ENCODE measurements at places on chromosomes 4 and X. TPM values are rescaled to one million over a fixed set of nuclear protein-coding genes. Genes with fewer than 3 reads are reported as not detected.

GRCh38 chrX:19879735-19880378 is 7.5 kb downstream of the SH3KBP1 start:
- peak; percentile 17 for DNase-seq
- H3K27ac ChIP-seq, result no peak overlapping the region
- H3K27me3 ChIP-seq, result no peaks in the 10 kb centered on the region

DNA sequence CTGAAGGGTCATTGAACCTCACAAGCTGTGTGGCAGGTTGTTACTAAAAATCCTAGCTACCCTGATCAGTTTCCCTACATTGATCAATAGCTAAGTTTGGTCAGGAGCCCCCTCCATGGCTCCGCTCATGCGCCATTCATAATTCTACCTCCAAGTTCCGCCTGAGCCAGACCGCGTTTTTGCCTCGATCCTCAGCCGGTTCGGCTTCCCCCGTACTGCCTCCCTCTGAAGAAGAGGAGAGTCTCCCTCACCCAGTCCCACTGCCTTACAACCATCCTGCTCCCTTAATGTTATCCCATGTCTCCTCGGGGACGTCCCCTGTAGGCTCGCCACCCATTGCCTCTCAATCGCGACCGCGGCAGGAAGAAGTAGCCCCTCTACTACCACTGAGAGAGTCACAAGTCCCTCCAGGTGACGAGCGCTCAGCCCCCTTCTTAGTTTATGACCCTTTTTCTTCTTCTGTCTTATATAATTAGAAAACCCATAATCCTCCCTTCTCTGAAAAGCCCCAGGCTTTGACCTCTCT is 158.2 kb downstream of the DEFB131A start:
- H3K27ac ChIP-seq, result no peak overlapping the region
- no peak overlapping the region for H3K4me3 ChIP-seq
- peaks cover 51% of the 10 kb centered on the region for H3K4me1 ChIP-seq
- DNase-seq, result no peak
- no peaks in the 10 kb centered on the region for H3K36me3 ChIP-seq

DNA sequence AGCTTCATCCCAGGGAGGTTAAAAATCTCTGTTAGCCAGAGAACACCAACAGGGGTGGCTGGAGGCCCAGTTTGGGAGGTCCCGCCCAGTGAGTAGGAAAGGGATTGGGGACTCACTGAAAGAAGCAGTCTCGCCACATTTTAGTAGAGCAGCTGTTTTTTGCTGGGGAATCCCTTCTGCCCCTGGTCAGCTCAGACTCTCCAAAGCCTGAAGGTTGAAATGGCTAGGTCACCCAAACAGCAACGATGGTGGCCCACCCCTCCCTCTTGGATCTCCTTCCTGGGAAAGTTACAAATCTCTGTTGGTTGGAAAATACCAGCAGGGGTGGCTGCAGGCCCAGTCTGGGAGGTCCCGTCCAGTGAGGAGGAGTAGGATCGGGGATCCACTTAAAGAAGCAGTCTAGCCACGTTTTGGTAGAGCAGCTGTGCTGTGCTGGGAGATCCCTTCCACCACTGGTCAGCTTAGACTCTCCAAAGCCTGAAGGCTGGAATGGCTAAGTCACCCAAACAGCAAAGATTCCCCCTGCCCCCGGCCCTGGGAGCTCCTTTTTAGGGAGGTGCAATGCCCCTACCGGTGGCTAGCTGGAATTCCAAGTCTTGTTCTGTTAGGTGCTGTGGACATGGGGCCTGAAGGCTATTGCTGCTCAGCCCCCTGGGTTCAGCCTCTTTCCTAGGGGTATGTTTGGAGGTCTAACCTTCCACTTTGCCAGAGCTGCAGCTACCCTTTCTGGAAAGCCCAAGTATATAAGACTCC is 40.0 kb upstream of the TEX13A start:
- no peaks in the 10 kb centered on the region for H3K27me3 ChIP-seq
- H3K27ac ChIP-seq, result no peak overlapping the region
- no peaks in the 10 kb centered on the region for H3K36me3 ChIP-seq

DNA sequence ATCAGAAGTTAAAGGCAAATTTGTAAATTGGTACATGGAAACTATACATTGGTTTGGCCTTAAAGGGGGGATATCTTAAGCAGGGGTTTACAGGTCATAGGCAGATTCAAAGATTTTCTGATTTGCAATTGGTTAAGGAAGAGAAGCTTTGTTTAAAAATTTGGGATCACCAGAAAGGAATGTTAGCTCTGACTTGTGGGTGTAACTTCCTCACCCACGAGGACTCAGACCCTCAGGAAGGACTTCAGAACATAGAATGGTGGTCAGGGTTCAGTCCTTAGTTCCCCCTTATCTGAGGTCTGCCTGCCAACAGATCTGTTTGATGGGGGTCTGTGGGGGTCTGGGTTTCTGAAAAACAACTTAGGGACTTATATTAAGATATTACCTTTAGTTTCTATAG is 427.4 kb upstream of the DIPK2B start:
- no peak for DNase-seq
- no peak overlapping the region for H3K4me3 ChIP-seq
- H3K27ac ChIP-seq, result no peak overlapping the region
- H3K4me1 ChIP-seq, result peaks cover 11% of the 10 kb centered on the region

DNA sequence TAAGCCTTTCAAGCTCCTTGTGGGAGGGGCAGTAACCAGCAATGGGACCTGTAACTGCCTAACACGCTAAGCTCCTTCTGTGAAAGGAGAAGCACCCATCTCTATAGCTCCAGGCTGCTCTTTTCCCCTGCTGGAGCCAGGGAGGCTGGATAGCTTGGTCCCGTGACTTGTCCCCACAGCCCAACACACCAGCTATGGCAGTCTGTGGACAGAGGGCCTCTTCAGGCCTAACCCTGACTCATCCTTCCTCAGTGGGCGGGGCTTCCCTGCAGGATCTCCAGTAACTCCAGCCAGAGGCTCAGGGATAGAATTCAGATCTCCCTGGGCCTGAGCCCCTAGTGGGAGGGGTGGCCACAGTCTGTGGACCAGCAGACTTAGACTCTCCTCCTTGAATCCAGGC is 1290.1 kb downstream of the PCDH7 start:
- no peak overlapping the region for H3K27ac ChIP-seq
- no peaks in the 10 kb centered on the region for H3K27me3 ChIP-seq
- no peaks in the 10 kb centered on the region for H3K4me1 ChIP-seq
- H3K36me3 ChIP-seq, result no peaks in the 10 kb centered on the region
- no peak for DNase-seq
- H3K4me3 ChIP-seq, result no peak overlapping the region

GRCh38 chr4:78652282-78652876 is 100.8 kb downstream of the ANXA3 start:
- no peak overlapping the region for H3K4me3 ChIP-seq
- H3K27ac ChIP-seq, result no peak overlapping the region

Gene RAB9B
- 0.37 TPM for total RNA-seq

DNA sequence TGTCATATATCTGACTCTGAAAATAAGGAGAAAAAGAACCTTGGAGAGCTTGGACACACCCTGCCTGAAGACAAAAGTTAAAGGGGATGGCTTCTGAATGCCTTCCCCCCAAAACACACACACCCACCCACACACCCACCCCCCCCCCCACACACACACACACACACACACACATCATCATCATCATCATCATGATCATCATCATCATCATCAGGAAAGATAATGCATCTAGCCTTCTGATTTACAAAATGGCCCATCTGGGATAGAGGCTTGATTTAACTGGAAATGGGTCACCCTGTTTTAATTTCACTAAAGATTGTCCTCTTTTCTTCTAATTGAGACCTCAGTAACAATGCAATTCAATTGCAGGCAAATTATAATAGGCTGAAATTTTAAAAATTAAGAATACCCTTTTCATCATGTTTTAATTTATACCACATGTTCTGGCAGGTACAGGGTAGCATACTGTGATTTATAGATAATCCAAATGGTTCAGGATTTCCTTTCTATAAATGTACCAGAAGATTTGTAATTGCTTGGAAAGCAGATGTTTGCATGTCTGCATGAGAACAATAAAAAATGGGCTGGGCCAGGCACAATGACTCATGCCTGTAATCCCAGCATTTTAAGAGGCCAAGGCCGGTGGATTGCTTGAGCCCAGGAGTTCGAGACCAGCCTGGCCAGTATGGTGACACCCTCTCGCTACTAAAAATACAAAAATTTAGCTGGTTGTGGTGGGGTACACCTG is 56.5 kb downstream of the TRIM2 start:
- no peaks in the 10 kb centered on the region for H3K4me1 ChIP-seq
- H3K27ac ChIP-seq, result no peak overlapping the region
- peaks cover 3% of the 10 kb centered on the region for H3K27me3 ChIP-seq
- no peaks in the 10 kb centered on the region for H3K36me3 ChIP-seq
- no peak for DNase-seq

DNA sequence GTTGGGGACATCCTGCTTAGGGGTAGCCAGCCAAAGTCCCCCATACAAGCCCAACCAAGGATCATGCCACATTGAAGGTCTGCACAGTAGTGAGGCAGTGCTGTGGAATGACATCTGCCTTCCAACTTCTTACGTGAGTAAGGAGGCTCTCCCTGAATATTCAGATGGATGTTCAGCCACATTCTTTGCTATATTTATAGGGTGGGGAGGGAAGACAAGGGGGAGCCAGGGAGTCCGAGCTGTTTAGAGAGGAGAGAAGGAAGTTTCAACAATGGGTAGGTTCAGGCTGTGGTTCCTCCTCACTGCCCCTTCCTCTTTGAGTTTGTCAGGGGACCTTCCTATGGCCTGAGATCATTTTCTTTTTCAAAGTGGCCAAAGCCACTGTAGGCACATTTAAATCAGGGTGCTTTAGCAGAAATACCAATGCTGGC is 29.8 kb downstream of the MSN start:
- no peaks in the 10 kb centered on the region for H3K27me3 ChIP-seq
- H3K27ac ChIP-seq, result peak overlapping the region; percentile 98
- peaks cover 84% of the 10 kb centered on the region for H3K4me1 ChIP-seq
- no peak for DNase-seq
- peak overlapping the region; percentile 48 for H3K4me3 ChIP-seq

Gene S100G
- not detected for total RNA-seq

Gene RELL1
- total RNA-seq, result 9.5 TPM

GRCh38 chr4:113858924-113859323 is 97.4 kb upstream of the CAMK2D start:
- no peaks in the 10 kb centered on the region for H3K27me3 ChIP-seq
- no peak overlapping the region for H3K27ac ChIP-seq
- no peak overlapping the region for H3K4me3 ChIP-seq
- no peak for DNase-seq

DNA sequence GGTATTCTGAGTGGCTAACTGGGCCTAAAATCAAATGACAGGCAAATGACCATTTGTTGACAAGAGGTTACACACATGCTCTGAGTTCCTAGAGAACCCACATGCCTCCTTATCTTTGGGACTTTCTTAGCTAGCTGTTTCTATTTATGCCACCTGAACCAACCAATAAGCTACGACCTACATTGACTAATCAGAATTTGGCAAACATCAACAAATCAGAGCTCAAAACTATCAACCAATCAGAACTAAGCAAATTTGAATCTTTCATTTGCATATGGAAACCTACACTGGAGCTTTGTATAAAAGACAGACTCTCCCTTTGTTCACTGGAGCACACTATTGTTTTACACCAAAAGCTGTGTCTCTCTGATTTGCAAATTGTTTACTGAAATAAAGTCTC is 192.0 kb downstream of the CXXC4 start:
- no peak overlapping the region for H3K4me3 ChIP-seq
- H3K36me3 ChIP-seq, result no peaks in the 10 kb centered on the region
- no peak for DNase-seq

GRCh38 chr4:37562592-37562991 is 123.6 kb downstream of the RELL1 start:
- no peak overlapping the region for H3K4me3 ChIP-seq
- no peaks in the 10 kb centered on the region for H3K36me3 ChIP-seq
- H3K27ac ChIP-seq, result no peak overlapping the region
- DNase-seq, result no peak

DNA sequence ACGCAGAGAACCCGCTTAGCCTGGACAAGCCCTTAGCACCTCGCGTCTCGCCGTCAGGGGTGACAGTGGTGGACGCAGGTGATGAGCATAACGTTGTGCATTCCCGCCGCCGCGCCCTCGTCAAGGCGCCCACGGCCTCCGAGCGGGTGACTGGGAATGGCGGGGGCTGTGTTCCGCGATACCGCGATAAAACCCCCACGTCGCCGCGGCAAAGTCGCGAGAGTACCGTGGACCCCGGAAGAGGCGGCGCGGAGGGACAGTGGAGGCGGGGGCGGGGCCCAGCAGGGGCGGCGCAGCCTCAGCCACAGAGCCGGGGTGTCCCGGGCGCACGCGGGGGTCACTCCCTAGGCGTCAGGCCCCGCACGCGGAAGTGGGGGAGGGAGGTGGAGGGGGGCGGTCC is 53.8 kb downstream of the ZFYVE28 start:
- H3K4me3 ChIP-seq, result peak overlapping the region; percentile 61
- peak; percentile 80 for DNase-seq
- peak overlapping the region; percentile 25 for H3K27ac ChIP-seq
- H3K27me3 ChIP-seq, result no peaks in the 10 kb centered on the region
- H3K36me3 ChIP-seq, result no peaks in the 10 kb centered on the region

Gene IL2
- 168 TPM for total RNA-seq

GRCh38 chrX:51860679-51861078 is 32.7 kb upstream of the MAGED1 start:
- peak; percentile 5 for DNase-seq
- H3K27me3 ChIP-seq, result no peaks in the 10 kb centered on the region
- peaks cover 43% of the 10 kb centered on the region for H3K36me3 ChIP-seq
- H3K27ac ChIP-seq, result no peak overlapping the region
- no peak overlapping the region for H3K4me3 ChIP-seq

GRCh38 chr4:184811526-184812198 is 14.1 kb downstream of the ACSL1 start:
- H3K36me3 ChIP-seq, result peaks cover 2% of the 10 kb centered on the region
- H3K27ac ChIP-seq, result no peak overlapping the region
- DNase-seq, result no peak
- H3K4me1 ChIP-seq, result peaks cover 28% of the 10 kb centered on the region
- H3K27me3 ChIP-seq, result no peaks in the 10 kb centered on the region

DNA sequence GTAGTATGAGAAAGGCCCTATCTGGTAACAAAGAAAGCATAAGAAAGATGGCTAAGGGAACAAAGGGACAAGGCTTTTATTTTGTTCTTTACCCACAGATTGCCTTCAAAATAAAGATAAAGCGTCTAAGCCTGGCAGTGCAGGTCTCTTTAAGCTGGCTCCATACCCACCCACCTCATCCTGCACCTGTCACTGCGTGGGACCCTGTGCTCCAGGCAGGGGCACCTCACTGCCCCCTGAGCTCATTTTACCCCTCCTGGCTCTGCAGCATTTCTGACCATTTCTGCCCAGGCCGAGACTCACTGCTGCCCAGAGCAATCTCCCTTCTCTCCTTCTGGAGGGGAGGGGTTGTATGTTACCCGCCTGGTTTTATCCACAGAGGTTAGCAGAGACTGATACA is 1.7 kb upstream of the CYP4V2 start:
- H3K36me3 ChIP-seq, result no peaks in the 10 kb centered on the region
- H3K27ac ChIP-seq, result peak overlapping the region; percentile 94
- H3K4me3 ChIP-seq, result peak overlapping the region; percentile 85

GRCh38 chr4:113181289-113182007 is 132.0 kb downstream of the ANK2 start:
- peaks cover 3% of the 10 kb centered on the region for H3K27me3 ChIP-seq
- no peak for DNase-seq
- H3K36me3 ChIP-seq, result no peaks in the 10 kb centered on the region
- no peaks in the 10 kb centered on the region for H3K4me1 ChIP-seq
- no peak overlapping the region for H3K27ac ChIP-seq
